ENCODE measurements at places on chromosomes 2 and 18. TPM values are rescaled to one million over a fixed set of nuclear protein-coding genes. Genes with fewer than 3 reads are reported as not detected.

Gene TUBB8B
- total RNA-seq: not detected

Gene KIAA2012
- total RNA-seq: not detected

Gene C2orf78
- not detected for total RNA-seq

Gene C2orf80
- total RNA-seq: not detected

Gene ZNF396
- total RNA-seq: 0.61 TPM

Gene CHN1
- 21.7 TPM for total RNA-seq

Gene PLEKHH2
- 0.89 TPM for total RNA-seq

Gene OSR1
- total RNA-seq: 5.8 TPM

Gene CROCC2
- not detected for total RNA-seq

Gene SERPINB8
- total RNA-seq: 9.2 TPM

Gene PIEZO2
- 1.3 TPM for total RNA-seq

Gene SULT1C4
- 0.27 TPM for total RNA-seq

Gene RAX
- total RNA-seq: not detected

Gene GALR1
- total RNA-seq: not detected

All from A549 treated with ZK216348 at 1 μM for 4 hours (cell line).